ENCODE measurements at places on chromosomes 2 and 18.

GRCh38 chr2:150166313-150167051 lies 321.0 kb downstream of the RND3 start:
- no peak for DNase-seq

DNA sequence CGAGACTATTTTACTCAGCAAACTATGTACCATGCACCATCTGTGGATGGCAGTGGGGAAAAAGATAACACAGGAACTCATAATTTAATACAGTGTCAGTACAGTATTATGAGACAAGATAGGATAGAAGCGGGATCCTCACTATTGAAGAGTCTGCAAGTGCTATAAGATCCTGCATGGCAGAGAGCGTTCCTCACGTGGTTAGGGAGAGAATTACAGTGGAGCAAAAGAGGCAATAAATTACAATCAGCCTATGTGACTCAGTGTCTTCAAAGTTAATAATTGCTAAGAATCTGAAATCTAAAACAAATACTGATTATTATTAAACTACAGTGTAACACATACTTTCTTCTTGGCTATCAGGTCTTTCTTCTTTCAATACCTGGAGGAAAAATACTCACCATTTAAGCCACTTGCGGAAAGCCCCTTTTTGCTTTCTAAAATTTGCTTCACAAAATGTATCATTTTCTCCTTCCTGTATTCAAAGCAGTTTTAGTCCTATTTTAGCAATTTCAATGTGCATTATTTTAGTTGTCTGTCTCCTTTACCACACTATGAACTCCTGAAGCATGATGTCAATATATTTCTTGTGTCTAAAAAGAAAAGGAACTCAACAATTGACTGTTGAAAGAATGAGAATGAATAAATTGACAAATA lies 342.9 kb downstream of the SPAG16 start:
- DNase-seq = no peak

- DNase-seq = no peak
These were observed 2.7 kb downstream of the ESPNL start for GRCh38 chr2:238102865-238103264.

GRCh38 chr2:113233593-113234550 lies 44.8 kb downstream of the PAX8 start:
- DNase-seq = no peak

DNA sequence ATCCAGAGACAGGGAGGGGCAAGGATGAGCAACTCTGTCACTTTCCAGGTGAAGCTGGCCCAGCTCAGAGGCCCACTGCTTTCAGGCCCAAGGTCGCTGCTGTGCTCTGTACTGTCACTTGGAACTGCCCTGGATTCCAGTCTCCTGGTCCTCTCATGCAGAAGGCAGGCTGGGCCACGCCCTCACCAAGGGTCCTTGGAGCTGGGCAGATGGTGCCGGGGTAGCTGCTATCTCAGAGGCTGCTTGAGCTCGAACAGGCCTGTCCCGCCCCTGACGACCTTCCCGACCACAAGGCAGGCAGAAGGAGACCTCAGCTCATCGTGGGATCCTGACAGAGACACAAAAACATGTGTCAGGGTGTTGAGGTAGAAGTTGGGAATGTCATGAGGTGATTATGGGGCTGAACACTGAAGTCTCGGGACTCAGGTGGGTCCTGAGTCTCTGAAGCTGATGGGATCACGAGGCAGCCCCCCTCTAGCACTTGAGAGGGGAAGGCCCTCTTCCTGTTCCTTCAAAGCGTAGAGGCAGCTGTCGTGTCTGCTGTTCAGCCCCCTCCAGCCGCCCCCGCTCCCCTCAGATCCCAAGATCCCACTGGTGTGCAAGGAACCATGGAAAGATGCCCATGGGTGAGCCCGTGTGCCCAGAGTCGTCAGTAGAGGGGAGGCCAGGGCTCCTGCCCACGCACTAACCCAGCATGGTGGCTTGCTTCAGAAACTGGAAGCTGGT lies 78.3 kb downstream of the POLR1A start:
- no peak for DNase-seq

DNA sequence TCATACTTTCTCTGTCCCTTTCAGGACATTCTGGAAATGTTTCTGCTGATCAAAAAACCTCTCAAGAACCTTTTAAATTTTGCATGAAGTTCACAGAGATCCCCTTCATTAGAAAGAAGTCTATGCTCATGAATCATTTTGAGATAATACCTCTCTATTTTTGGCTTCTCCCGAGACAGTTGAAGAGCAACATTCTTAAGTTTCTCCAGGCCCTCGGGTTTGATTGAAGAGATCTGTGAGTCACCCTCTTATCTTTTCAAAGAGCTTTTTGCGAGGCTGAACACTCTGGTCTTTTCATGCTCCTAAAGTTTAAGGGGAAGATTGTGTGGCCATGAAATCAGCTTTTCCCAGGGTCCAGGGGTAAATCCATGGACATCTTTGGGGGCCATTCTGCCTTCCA lies 354.2 kb downstream of the FBXO15 start:
- DNase-seq = no peak

- no peak for DNase-seq
These were observed 40.2 kb upstream of the LCLAT1 start for GRCh38 chr2:30406853-30407252.

- no peak for DNase-seq
These were observed 325.5 kb downstream of the AFF3 start for GRCh38 chr2:99816908-99817307.

GRCh38 chr2:232352511-232353091 lies 25.9 kb upstream of the ALPP start:
- no peak for DNase-seq

DNA sequence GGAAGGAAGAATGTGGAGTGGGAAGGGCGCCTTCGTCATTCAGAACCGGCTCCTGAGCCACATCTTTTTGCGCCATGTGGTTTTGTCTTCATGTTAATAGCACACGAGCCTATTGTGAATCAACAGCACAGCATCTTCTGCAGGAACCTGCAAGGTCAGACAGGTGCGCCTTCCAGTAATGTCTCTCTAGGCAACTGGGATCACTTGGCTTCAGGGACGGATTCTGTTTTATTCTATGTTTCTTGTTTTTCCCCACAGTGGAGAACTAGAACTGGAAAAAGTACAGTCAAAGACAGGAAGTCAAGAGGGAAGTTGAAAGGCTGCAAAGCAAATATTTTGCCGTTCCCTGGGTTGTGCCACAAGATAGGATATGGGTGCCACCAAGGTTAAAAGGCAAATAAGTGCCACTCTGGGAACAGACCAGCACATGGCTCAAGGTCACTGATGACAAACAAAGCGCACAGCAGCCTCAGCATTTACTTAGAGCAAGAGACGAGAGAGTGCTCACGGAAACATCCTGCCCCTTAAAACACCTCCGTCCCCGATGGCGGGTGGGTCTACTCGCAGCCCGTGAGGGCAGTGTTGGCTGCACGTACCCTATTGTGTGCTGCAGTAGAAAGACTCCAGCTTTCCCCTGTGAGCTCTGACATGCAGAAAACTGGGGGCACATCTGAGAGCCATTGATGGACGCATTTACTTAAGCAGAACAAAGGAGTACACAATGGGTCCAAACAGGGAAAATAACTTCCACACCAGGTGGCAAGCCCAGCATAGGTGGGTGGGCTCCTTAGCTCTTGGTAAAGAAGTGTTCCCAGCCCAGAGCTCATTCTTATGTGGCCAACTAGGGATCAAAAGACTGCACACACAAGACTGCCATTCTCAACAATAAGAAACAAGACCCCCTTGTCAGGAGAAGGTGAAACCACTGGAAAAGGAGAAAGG lies 107.2 kb upstream of the PARD3B start:
- DNase-seq = no peak

- DNase-seq = no peak
These were observed 306.7 kb upstream of the CCDC68 start for GRCh38 chr18:55265984-55266383.

- peak; percentile 68 for DNase-seq
These were observed at the start of gene LBH for GRCh38 chr2:30231212-30231995. Gene LBH, plus strand, starts transcription at chr2:30231534. Its CDS starts 205 bp downstream, at chr2:30231739.

DNA sequence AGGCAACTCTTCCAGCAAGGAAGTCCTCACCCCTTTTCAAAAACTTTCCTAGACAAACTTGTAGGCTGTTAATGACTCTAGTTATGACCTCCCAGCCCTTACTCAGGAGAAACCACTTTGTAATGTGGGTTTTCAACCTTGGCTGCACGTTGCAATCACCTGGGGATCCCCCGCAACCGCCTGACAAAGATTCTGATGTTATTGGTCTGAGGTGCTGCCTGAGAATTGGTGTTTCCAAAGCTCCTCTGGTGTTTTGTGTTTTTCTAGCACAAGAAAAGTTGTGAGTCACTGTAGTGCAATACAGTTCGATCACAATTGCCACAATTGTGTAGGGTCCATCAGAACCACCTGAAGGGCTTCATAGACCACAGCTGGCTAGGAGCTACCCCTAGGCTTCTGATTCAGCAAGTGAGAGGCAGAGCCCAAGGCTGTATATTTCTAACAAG lies 121.6 kb downstream of the SP100 start:
- DNase-seq = no peak

Data from SK-N-MC (cell line).